Renal cortex interstitium (tissue), 15 donors: ENCODE measurements at places on chromosomes 5 and 9.

DNA sequence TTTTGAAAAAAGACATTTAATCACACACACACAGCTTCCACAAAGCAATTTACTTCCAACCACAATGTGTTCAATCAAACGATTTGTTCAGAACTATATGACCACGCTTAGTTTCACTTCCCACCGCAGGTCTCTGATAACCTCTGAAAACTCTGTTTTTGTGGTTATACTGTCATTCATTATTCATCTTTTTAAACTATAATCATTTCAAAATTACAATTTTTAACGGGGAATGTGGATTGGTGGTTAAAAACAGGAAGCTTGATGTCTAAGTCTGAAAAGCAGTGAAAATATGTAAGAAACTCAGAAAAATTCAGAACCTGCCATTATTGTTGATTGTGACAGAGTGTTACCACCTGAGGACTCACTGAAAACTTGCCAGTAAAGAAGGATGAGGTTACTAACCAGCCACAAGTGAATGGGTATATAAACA, 12.7 kb upstream of the TMEM174 start:
- DNase-seq, result no peak

DNA sequence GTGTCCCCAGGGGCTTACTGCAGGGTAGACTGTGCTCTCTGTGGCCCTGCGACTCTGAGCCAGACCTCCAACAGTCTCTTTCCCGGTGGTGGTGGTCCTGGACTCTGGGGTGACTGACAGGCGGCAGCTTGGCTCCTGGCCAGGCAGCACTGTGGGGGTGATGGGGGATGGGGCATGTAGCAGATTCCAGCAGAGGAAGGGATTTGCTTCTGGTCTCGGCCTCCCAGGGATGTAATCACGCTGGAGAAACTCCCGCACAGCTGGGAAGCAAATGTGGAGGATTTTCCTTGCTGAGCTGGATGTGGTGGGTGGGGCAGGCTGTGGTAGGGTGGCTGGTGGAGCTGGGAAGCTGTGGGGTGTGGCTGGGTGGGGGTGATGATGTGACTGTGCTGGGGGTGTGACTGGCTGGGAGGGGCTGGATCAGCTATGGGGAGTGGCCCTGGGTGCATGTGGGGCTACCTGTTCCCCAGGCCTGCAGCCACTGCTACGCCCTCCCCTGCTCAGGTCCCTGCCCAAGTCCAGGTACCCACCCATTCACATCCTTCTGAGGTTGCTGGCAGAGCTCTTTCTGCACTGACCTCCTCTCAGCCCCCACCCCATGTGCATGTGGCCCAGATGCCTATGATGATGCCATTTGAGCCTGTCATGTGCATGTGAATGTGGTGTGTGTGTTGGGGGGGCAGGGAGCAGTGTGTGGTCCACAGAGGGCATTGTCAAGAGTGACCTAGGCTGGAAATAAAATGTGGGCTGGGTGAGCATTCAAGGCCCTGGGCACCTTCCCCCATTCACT, 3.8 kb downstream of the NDST1 start:
- DNase-seq, result no peak

DNA sequence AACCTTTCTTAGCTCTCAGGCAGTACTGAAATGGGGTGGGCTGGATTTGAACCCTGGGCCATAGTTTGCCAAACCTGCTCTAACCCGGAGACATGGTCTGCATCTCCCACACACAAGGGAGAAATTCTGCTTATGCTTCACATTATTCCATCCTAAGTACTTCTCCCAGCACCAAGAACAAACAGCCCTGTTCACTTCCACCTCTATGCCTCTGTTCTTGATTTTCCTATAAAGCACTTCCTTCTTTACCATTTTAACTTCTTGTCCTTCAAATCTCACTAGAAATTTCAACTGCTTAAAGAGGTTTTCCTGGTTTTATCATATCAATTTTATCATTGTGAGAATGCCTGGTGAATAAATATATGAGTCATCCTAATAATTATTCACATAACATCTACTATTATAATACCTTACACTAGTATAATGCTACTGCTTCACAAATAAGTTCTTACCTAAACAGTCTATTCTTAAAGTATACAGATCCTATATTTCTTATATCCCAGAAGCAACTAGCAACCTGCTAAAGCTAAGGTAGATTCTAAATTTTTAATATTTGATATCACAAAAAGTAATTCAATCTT, 12.7 kb downstream of the FEM1C start:
- no peak for DNase-seq

GRCh38 chr5:141703133-141703561, 21.1 kb upstream of the ARAP3 start:
- DNase-seq, result no peak

GRCh38 chr9:16434526-16434925, 435.9 kb downstream of the BNC2 start:
- DNase-seq, result no peak

DNA sequence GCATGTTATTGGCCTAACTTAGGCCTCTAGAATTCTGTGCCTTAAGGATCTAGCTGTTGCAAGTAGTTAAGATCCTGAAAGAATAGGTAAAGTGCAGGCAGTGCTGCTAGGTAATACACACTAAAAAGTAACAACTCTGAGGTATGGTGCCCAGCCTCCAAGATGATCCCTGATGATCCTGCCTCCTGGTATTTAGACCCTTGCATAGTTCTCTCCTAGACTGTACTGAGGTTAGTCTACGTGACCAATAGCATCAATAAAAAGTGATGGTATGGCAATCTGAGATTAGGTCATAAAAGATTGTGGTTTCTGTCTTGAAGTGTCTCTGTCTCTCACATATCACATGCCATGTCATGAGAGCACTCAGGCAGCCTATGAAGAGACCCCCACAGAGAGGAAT, 9.2 kb downstream of the TSTD2 start:
- DNase-seq, result no peak

DNA sequence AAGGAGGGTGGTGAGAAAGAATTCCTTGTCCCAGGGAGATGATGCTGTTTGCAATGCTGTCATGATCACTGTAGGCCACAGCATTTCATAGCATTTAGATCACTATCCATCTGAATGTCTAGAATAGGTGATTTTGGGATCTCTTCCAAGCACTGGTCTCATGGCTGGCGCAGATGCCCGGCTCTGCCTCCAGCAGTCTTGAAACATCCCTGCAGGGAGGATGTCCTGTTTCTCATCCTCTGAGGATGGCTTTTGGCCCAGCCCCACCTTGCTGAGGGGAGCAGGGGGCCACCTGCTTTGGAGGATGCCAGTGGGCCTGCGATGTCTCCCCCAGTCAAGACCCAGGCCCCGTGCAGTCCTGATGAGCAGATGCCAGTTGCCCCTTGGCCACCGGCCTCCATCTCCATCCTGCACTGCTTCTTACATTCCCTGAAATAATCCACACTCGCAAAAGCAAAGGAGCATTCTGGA, 63.5 kb upstream of the GARNL3 start:
- no peak for DNase-seq

DNA sequence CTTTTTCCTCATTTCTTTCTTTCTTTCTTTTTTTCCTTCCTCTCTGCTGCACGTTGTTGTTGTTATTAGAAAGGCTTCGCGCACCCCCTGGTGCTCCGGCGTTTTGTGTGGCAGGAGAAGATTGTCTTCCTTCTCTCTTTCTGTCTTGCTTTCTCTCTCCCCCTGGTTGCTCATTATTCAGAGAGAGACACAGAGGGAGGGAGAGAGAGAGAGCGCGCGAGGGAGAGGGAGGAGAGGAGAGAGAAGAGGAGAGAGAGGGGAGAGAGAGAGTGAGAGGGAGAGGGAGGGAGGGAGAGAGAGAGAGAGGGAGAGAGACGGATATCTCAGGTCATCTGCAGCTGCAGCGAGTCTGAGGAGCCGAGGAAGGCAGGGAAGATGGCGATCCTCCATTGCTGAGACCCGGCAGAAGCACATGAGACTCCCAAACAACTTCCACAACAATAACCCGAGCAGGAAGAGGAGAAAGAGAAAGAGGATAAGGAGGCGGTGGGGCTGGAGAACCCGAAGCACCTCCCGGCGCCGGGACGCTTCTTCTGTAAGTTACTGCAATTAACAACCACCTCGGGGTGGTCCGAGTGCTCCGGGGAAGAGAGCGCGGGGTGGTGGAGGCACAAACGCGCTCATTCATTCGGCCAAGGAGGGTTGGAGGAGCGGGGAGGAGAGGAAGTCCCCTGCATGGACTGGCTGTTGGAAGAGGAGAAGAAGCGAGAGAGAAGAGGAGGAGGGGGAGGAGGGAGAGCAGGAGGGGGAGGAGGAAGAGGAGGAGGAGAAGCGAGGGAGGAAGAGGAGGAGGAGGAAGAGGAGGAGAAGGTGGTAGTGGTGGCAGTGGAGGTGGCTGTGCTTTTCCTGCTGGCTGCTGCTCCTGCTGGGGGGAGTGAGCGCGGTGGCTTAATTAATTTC, at the start of gene ZNF462:
ZNF462 (plus strand) TSS at position 346 of the 900 bp plus-strand sequence. CDS start 60,218 bp downstream, outside the sequence.
- peak; percentile 69 for DNase-seq

- peak; percentile 65 for DNase-seq
These were observed at the start of gene CFAP90 for GRCh38 chr5:7850395-7851239. CFAP90 (minus strand) TSS chr5:7851133; CDS start chr5:7851021, 112 bp downstream.

GRCh38 chr9:6944896-6945295, 187.1 kb downstream of the KDM4C start:
- DNase-seq, result no peak

DNA sequence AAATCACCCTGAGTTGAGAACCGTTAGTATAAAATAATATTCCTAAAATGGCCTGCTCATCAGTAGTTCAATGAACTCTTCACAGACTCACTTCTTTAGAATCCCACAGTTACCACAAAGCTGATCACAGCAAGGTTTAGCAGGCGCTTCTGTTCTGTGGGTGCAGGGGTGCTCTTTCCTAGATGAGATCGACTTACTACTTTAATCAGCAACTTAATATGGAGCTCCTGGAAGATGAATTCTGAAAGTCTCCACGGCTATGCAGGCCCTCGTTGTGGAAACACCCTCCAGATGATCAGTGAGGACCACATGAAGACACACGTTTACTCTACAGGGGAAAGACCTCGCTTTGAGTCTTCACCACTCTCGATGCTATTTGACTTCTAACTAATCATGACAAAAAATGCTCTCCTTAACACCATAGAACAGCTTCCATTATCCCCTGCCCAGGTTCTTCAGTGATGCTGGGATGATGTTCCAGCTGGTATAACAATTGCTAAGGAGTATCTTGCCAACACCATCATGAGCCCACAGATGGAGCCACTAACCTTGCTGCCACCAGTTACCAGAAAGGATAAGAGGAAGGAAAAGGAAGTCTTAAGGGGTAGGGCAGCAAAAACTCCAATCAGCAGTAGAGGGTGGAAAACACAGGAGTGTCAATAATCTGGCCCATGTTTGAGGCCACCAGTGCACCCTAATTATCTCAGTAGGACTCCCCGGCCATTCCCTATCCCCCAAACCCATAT, 17.9 kb upstream of the GPX8 start:
- no peak for DNase-seq

DNA sequence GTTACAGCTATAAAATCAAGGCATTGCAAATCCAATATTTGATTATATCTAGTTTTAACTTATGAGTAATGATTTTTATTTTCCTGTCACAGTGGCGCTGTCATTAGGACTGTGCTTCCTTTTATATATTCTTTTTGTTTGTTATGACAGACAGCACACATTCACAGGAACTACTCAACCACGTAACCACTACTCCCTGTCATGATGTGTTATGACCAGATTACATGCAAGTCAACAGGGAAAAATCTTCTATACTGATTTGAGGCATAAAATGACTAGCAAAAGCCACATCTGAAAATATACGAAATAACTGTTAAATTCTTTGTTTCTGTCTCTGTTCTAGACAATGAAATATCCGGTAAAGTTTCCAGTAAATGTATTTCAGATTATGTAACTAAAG, 25.4 kb downstream of the SREK1 start:
- no peak for DNase-seq

GRCh38 chr5:110361471-110361870, 365.0 kb downstream of the TMEM232 start:
- DNase-seq, result no peak

DNA sequence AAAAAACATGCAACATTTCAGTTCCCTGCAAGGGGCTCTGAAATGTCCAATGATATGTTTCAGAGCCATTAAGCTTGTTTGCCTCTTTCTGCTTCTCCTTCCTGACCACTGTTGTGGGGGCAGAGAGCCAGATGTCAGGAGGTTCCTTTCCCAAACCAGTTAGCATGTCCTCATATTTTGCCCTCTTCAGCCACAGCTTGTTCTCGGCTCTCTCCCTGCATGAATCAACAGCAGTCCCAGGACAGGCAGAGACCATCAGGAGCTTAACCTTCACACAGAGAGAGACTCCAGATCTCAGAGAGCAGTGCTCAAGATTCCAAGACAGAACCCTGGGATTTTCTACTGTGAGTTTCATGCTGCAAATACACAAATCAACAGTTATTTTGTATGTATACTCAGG, 218.5 kb downstream of the COMMD10 start:
- DNase-seq, result no peak

- no peak for DNase-seq
These were observed 277 bp downstream of the EIF4E1B start for GRCh38 chr5:176630681-176631222.

DNA sequence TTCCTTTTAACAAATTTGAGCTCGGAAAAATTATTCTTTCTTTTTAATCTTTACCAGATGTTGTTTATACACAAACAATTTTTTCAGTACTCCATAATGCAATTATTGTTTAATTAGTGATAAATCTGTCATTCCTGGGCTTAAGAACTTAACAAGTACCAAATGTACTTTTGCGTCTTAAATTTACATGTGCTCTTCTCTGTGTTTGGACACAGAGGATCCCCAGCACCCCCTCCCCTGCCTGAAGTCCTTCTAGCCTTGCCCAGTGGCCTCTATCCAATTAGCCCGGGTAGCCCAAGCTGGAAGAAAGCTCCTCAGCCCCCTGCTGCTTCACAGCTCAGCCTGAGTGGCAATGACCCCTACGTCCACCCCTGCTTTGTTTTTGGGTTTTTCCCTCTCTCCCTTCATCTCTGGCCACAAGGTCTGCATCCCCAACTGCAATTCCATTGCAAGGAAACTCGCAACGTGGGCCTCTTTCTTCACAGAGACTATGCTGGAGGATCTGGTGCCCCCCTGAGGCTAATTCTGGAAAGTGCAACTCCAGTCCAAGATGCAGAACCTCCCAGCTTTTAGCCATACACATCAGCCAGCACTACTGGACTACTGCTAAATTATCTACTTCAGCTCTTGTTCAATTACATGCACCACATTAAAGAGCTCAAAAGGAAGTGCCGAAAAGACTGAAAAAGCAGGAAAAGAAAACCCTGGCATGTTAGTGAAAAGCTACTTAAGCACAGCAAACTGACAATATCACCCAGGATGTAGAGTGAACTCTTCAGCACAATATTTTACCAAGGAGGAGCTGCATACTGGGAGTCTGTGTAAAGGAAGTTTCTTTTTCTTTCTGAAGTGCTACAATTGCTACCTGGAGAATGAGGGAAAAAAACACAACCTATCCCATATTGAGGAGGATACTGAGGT, 186.2 kb downstream of the FANCC start:
- DNase-seq, result peak; percentile 64

- DNase-seq, result no peak
These were observed 2.2 kb downstream of the NR2F1 start for GRCh38 chr5:93585041-93585766.

DNA sequence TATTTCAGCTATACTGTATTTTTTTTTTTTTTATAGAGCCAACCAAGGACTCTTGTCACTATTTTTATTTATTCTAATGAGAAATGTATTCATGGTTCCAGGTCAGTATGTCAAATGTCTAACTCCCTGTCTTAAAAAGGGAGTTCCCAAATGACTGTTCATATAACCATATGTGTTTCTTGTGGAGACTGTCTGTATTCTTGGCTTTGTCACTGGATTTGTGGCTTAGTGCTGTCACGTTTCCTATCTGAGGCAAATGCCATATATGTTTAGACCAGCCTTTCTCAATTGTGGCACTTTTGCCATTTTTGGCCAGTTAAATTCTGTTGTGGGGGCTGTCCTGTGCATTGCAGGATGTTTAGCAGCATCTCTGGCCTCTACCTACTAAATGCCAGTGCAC, 3.1 kb downstream of the GCNT1 start:
- DNase-seq, result no peak

GRCh38 chr9:4756420-4756819, 15.4 kb upstream of the AK3 start:
- DNase-seq, result no peak
